SK-N-SH (cell line): ENCODE measurements at places on chromosomes 11 and 22. TPM values are rescaled to one million over a fixed set of nuclear protein-coding genes. Genes with fewer than 3 reads are reported as not detected.
A peak's percentile ranks its signal among the peaks of the same experiment; 100 is the strongest.

DNA sequence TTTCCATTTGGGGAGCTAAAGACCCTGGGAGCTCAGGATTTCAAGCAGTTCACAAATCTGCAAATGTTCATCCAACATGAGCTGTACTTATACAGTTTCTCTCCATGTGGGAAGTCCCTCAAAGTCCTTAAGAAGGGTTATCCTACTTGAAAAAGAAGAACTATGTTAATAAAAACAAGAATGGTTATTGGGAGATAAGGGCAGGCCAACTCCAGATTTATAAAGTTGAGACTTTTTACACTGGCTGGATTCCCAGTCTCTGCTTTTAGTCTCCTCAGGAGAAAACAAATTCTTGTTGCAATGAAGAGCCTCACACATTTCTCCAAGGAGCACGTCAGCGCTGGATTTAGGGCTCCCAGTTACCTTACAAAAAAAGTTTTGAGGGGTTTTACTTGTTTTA, 34.2 kb upstream of the CTTN start:
- H3K4me1 ChIP-seq, result no peaks in the 10 kb centered on the region
- no peak overlapping the region for H3K4me3 ChIP-seq
- H3K27me3 ChIP-seq, result no peaks in the 10 kb centered on the region
- no peak overlapping the region for H3K27ac ChIP-seq
- H3K36me3 ChIP-seq, result peaks cover 54% of the 10 kb centered on the region

DNA sequence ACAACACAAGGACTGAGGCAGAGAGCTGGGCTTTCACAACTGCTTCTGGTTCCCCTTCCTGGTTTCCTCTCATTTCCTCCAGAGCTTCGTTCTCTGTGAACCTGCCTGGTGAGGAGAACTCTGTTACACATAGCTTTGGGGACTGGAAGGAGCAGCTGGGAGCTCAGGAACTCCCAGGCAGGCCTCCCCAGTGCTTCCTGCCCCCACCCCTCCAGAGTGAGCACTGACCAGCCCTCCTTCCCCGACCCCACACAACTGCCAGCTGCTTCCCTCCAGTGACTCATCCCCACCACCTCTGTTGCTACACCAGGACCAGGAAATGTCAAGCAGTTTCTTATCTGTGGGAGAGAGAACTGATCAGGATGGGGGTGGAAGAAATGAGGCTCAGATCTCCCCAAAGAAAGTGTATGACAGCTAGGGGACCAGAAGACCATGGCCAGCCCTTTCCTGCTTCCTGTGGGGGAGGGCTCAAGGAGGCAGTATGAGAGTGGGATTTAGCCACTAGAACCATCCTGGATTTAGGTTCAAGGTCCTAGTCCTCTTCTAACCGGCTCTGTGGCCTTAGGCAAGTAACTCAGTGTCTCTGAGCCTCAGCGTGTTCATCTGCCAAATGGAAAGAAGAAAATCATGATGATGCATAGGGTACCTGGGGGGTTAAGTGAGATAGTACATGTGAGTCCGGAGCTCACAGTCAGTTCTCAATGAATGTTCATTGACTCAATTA, 4.5 kb upstream of the TP53I11 start:
- H3K4me1 ChIP-seq, result peaks cover 4% of the 10 kb centered on the region; the same call in 1 of the 2 replicates
- no peak for DNase-seq
- no peaks in the 10 kb centered on the region for H3K27me3 ChIP-seq
- peak overlapping the region; percentile 22; the same call in 1 of the 2 replicates for H3K27ac ChIP-seq
- H3K4me3 ChIP-seq, result no peak overlapping the region

GRCh38 chr11:126914941-126915340, 85.6 kb downstream of the KIRREL3 start:
- no peaks in the 10 kb centered on the region; the same call in 1 of the 2 replicates for H3K4me1 ChIP-seq
- DNase-seq, result no peak

DNA sequence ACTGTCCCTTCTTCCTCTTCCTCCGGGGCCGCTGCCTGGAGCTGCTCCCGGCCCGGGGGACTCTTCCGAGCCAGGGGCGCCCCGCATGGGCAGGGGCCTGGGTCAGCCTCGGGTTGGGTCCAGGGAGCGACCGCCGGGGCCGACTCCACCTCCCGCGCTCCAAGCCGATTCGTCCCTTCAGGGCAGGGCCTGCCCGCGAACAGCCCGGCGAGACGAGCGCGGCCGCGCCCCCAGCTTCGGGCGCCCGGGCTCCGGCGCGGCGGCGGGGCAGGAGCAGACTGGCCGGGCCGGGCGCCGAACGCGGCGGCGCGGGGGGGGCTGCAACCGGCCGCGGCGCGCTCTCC, at the start of gene LARGE1:
TSS of gene LARGE1 (minus strand) at position 280 of the 344 bp plus-strand sequence.
- H3K4me1 ChIP-seq, result no peaks in the 10 kb centered on the region
- peak within 1 kb of the TSS; percentile 82 for H3K4me3 ChIP-seq
- no peaks in the 10 kb centered on the region for H3K36me3 ChIP-seq
- DNase-seq, result peak; percentile 72

NEFH gene
- polyA plus RNA-seq, result 3.5 TPM in 2 replicates

DNA sequence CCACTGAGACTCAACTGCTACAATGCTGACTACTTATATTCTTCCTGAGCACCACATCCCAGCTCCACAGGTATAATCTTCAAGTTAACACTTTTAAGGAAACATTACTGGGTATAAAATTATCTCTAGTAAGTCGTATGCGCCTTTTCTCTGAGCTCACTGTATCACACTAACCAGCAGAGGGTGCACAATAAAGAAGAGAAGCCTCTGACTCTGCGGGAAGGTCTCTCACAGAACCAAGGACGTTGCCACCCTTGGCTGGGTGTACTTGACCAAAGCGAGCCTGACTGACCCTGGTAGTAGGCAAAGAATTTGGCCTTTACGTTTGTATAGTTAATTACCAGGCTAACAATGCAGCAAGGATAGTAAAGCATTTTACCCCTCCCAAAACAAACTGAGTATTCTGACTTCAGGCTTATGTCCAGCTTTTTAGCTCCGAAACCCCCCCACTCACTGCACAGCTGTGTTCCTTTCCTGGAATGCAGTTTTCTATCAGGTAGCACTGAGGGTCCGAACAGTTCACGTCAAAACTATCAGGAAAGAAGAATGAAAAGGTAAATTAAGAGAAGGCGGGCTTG, at the start of gene BTBD18:
TSS of gene BTBD18 (minus strand) at position 144 of the 578 bp plus-strand sequence. CDS start 631 bp downstream, outside the sequence.
- H3K4me1 ChIP-seq, result no peaks in the 10 kb centered on the region
- H3K27ac ChIP-seq, result no peak within 1 kb of the TSS
- DNase-seq, result peak; percentile 67
- no peak within 1 kb of the TSS; the same call in 1 of the 2 replicates for H3K4me3 ChIP-seq

DNA sequence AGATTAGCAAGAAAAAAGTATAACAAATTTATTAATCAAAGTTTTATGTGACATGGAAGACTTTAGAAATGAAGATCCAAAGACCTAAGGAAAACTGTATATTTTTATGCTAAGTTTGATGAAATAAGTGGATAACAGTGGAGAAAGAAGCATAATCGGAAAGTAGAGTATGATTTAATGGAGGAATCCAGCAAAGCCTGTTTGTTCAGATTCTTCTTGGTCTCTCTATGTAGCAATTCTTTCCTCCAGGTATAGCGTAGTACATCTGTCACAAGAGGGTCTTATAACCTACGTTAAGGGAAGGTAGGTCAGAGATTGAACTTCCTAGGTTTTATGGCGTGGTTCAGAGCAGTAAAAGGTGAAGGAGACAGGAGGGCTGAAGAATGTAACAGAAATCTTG, 600.6 kb upstream of the CHORDC1 start:
- H3K27ac ChIP-seq, result no peak overlapping the region
- no peak for DNase-seq
- no peaks in the 10 kb centered on the region for H3K36me3 ChIP-seq

GRCh38 chr11:101576456-101576855, 7.4 kb downstream of the TRPC6 start:
- no peak overlapping the region for H3K27ac ChIP-seq
- no peaks in the 10 kb centered on the region for H3K36me3 ChIP-seq

DNA sequence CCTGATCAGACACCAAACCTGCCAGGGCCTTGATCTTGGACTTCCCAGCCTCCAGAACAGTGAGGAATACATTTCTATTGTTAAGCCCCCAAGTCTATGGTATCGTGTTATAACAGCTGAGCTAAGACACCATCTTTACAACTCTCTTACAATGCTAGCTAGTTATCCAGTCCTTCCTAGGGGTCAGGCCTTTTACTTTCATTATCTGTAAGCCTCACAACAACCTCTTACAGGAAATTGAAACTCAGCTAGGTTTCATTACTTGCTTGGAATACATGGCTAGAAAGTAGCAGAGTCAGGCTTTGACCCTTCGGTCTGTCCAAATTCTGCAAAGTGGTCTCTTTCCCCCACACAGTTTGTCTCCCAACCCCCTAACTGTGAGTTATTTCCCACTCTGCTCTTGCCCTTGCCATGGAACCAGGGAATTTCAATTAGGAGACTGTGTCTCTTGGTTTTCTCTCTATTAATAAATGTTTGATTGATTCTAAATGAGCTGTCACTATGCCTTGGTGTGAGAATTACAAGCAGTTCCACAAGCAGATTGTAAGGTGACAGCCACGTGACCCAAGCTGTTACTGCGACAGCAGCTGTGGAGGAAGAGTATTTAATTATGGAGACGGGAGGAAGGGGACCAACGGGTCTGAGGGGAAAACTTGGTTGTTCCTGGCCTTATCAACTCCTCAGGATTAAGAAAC, 38.4 kb upstream of the CLMP start:
- peak overlapping the region; percentile 16; the same call in 1 of the 2 replicates for H3K27ac ChIP-seq
- no peak overlapping the region for H3K4me3 ChIP-seq
- peaks cover 2% of the 10 kb centered on the region; the same call in 1 of the 2 replicates for H3K4me1 ChIP-seq
- no peaks in the 10 kb centered on the region for H3K36me3 ChIP-seq

- H3K36me3 ChIP-seq, result no peaks in the 10 kb centered on the region
- peaks cover 28% of the 10 kb centered on the region; the same call in 1 of the 2 replicates for H3K4me1 ChIP-seq
- no peak overlapping the region for H3K4me3 ChIP-seq
- no peak overlapping the region for H3K27ac ChIP-seq
These were observed 55.7 kb upstream of the RASD2 start for GRCh38 chr22:35484651-35485556.
